ENCODE measurements at places on chromosomes 7 and 10.

- DNase-seq: no peak
Observed at GRCh38 chr7:159130199-159130775, 14.4 kb downstream of the VIPR2 start.

GRCh38 chr10:6473430-6473829 is 106.6 kb downstream of the PRKCQ start:
- DNase-seq: no peak

DNA sequence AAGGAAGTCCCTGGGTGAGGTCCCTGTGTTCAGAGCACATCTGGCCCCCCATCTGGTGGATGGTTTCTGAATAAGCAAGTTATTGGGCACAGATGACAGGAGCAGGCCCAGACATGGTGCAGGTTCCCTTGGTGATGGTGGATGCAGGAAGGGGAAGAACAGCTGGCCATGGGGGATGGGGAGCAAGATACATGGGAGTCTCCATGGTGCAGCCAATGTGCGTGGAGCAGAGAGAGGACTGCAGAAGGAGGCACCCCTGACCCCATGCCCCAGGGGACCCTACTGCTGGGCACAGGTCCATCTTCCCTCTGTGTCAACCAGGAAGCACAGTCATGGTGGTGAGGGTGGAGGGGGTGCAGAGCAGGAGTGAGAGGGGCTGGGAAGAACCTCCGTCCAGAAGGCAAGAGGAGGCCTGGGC is 43.8 kb upstream of the RABGEF1 start:
- no peak for DNase-seq

DNA sequence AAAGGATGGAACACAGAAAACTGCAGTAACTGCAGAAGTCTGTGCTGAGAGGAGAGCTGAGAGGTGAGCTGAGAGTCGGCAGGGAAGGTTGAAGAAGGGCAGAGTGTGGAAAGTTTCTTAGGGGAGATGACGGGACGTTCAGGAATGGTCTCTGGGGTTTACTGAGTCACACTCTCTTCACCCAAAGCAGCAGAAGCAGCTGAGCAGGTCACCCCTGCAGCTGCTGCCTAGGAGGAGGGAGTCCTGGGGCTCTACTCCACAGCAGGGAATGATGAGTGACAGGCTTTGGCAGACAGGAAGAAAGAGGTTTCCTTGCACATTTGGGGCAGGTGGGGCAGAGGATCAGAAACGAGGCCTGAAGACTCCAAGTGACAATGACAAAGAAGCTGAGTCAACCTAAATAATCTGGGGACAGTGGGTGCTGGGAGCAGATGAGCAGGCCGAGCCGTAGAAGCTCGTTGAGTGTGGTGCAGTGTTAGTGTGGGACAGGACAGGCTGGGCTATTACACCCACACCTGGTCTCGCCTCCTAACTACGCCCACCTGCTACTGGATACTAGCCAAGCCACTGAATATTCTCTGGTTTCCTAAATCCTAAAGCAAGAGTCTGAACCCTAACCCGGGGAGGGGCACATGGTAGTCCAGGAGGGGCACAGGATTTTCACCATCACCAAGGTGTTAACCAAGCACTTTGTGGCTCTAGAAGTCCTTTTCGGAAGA is 24.9 kb downstream of the BEND7 start:
- DNase-seq: no peak

- no peak for DNase-seq
Observed at GRCh38 chr10:5575144-5575481, 50.4 kb downstream of the CALML3 start.

DNA sequence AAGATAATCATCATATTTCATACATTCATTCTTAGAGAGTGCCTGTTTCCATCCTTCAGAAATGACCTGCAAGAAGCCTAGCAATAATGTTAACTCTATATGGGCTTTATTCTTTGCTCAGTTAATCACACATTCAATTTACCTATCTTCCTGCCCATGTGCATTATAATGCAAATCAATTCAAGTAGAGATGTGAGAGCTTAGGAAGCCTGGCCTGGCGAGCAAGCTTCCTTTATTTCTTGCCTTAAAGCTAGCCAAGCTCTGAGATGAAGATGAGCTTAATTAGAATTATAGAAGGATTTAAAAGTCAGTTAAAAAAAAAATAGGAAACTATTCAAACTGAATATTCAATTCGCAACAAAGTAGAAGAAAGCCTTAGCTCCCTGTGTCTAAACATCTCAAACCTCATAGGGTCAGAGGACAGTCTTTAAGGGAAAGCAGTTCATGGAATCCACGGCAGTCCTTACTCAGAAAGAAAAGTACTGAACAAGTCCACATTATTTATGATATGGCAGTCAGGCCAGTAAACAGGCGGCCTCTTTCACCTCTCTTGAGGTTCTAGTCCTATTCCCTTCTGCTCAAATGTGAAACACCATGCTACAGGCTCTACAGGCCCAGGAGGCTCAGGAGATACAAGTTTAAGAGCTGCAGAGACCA is 214.1 kb downstream of the TFEC start:
- no peak for DNase-seq

- DNase-seq: peak; percentile 64
Observed at GRCh38 chr7:149496642-149497391, 792 bp downstream of the ZNF746 start.

DNA sequence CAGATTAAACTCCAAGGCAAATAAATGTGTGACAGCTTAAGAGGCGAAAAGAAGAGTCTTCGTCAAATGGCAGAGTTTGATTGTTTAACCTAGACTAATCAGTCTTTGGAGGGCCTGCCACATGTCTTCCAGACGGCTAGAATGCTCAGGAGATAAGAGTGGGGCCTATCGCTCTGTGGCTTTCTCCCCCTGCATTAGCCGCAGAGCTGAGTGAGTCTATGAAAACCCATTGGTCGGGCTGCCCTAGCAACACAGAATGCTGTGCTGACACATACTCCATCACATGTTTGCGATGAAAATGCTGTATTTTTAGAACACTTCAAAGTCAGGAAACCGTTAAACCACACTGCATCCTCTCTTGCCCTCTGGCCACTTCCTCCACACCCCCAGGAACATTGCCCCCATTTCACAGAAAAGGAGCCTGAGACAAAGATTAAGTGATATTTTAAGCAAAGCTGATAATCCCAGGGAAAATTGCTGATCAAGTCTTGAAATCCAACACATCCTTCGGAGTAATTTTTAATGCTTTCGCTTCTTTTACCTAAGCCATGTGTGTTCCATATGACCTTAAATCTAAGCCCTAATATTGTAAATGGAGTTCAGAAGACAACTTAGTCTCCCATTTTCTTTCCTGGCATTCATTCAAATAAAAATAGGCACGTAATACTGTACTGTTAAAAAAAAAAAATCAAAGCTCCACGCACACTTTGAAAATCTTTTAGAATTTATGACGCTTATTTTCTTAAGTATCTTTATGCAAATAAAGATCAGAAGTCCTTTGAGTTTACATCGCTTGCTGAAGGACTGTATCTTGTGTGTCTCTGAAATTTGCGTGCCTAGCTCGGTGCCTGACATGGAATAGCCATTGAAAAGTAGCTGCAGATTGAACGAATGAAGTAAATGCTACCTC is 161.2 kb downstream of the CELF2 start:
- DNase-seq: no peak

GRCh38 chr7:156479596-156479995 is 161.0 kb upstream of the RNF32 start:
- no peak for DNase-seq

DNA sequence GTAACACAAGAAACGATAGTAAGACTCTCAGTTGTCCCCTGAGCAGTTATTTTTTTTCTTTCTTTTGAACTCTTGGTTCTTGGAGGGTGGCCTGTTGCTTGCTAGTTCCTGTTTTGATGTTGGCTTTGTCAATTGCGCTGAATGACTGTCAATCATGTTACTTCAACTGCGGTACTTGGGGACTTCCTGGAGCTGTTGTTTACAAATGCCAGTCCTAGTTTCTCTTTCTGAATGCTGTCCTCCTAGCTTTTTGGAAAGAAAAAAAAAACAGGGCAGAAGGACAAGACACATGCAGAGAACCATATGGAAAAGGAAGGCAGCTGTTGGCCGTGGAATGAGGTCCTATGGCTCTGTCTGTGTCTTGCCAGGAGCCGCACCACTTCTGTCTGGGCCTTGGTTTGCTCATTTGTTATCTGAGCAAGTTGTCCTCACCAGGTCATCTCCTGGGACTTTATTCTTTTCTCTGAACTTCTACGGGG is 7.0 kb upstream of the PDCD4 start:
- no peak for DNase-seq

DNA sequence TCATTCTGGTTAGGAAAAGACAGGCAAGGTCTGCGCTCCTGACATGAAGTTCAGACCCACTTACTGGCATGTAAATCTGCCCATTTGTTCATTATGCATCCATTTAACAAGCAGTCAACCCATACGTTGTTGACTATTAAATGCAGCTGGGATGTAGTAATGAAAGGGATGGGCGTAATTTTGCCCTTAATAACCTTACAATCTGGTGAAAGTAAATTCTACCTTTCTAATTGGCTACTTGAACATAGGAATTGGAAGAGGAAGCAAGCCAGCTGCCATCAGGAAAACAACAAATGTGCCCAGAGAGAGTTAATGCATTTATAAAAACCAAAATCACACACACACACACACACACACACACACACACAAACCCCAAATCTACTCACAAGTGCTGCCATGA is 170.2 kb upstream of the PITRM1 start:
- DNase-seq: no peak

DNA sequence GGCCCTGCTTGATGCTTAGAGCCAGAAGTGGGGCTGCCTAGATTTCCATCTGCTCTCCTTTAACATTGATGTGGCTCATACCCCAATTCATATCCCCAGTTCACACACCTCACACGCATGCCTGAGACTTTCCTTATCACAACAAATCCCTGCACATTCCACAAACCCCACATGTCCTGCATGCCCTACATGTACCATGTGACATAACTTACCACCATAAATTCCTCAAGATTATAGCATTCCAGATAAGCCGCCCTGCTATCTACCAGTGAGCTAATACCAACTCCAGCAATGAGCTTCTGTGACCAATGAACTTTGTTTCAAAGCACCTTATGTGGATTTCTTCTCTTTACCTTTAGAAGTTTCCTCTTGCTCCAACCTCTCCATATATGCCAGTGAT is 104.7 kb upstream of the RAB11FIP2 start:
- no peak for DNase-seq

DNA sequence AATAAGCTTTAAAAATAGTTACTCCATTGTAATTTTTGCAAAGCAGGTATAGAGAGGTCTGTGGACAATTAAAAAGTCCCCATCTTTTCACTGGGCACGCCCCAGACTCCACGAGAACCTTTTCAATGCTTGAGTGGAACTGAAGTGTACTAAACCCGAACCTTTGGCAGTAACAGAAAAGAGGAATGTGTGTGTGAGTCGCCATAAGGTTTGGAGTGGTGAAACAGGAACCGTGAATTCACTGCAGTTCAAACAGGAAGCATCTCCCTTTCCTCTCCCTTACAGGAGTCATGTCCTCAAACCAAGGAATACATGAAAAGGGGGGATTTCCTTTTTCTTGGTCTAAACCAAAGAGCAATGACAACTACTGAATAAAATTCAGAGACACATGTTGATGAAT is 23.2 kb downstream of the NDUFB2 start:
- no peak for DNase-seq

- DNase-seq: peak; percentile 20
Observed at GRCh38 chr7:106793015-106793975, 71.8 kb upstream of the PIK3CG start.

GRCh38 chr7:106313456-106313901 is 28.7 kb upstream of the NAMPT start:
- no peak for DNase-seq

- peak; percentile 21 for DNase-seq
Observed at GRCh38 chr7:103445228-103446048, 569 bp downstream of the SLC26A5 start.

- no peak for DNase-seq
Observed at GRCh38 chr7:101781439-101781838, 36.0 kb upstream of the CUX1 start.

Measured in nephron progenitor cell (in vitro differentiated cells).